Activated T-helper 17 cell treated with anti-CD3 and anti-CD28 coated beads, Interleukin-2, amount 50 U/mL, for 72 hours (primary cell): ENCODE measurements at places on chromosomes 12 and 14. TPM values are rescaled to one million over a fixed set of nuclear protein-coding genes. Genes with fewer than 3 reads are reported as not detected.
A peak's percentile ranks its signal among the peaks of the same experiment; 100 is the strongest.

The PRPH gene
- total RNA-seq, result 0.32 TPM

GRCh38 chr14:61754627-61755381, 7.4 kb upstream of the SNAPC1 start:
- ATAC-seq, result no peak

The NT5DC3 gene
- 6.7 TPM for total RNA-seq

DNA sequence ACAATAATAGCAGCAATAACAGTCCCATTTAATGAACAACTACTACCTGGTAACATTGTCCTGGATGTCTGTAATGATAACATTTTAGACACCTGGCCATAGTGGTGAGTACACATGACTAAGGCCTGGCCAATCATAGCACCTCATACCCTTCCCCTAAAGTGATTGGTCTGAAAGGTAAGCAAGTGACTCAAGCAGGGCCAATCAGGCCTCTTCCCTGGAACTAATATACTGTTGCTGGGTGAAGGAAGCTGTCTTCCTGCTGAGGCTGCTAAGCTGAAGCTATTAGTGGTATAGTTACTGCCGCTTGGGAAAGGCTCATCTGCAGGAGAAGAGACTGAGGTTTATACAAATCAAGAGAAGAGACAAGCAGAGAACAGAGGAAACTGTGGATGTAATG, 18.7 kb upstream of the NOS1 start:
- no peak for ATAC-seq

- ATAC-seq, result no peak
These were observed 113.7 kb upstream of the MYF6 start for GRCh38 chr12:80593766-80594165.

The SIX1 gene
- total RNA-seq, result not detected

DNA sequence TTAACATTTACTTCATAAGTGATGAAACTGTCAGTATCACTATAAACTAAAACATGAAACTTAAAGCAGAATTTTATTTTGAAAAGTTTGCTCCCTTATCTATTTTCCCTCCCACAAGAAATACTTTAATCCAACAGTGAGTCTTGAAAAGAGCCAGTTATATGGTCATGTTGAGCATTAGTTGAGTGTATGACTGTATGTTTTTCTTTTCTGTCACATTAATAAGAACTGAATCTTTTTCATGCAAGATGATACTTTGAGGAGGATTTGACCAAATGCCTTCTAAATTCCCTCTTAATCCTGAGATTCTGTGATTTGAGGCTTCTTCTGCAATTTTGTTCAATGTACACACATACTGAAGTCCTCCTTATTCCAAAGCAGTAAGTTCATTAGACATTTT, 33.7 kb upstream of the YARS2 start:
- ATAC-seq, result no peak

GRCh38 chr12:25959071-25959961, 834 bp downstream of the RASSF8 start:
- peak; percentile 24 for ATAC-seq

DNA sequence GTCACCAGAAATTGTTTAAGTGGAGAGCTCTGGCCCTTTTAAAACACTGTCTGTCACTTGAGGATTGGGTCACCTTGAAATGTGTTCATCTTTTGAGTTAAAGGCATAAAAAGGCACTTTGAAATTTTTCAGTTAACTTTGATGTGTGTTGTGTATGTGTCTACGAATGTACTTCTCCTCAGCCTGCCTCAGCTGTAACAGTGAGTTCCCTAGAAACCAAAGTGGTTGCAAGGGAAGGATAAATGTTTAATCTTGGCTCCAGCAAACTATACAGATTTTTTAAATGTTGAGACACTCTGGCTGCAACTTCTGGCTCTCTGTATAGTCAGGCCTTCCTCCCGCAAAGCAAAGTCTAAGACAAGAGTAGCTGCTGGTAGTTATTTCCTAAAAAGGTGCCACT, 8.3 kb downstream of the DERA start:
- no peak for ATAC-seq

The ZNF385A gene
- 2.6 TPM for total RNA-seq

The NKX2-8 gene
- total RNA-seq, result not detected

The PTGER2 gene
- 10.3 TPM for total RNA-seq

DNA sequence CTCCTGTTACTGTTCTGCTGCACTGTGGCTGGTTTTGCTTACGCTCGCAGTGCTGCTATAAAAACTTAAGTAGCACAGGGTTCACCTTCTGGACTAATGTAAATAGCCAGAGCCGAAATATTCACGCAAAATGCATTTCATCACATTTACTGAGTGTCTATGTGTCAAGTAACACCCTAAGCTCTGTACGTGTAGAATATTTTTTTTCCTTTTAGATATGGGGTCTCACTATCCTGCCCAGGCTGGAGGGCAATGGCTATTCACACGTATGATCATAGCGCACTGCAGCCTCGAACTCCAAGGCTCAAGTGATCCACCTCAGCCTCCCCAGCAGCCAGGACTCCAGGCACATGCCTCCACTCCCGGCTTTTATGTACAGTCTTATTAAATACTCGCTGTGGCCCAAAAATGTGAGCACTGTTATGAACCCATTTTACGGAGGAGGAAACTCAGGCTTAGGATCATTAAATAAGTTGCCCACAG, 60.8 kb upstream of the RIMBP2 start:
- ATAC-seq, result no peak

DNA sequence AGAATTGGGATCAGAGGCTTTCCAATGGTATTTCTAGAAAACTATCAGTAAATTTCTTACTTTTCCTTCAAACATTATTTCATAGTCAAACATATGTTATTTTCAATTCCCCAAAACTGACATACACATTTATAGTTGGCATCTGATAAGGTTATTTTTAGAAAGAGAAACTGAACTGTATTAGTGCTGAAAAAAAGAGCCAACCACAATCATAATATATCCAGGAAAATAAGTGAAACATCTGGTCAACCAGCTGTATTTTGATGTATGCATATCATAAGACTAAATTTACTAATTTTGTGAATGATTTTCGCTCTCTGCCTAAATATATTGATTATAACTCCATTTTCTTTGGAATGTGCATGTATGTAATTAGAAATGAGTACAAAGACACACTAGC, 554.2 kb downstream of the FLRT2 start:
- ATAC-seq, result no peak

The DAO gene
- not detected for total RNA-seq

- ATAC-seq, result no peak
These were observed 256.0 kb downstream of the RPAP3 start for GRCh38 chr12:47449797-47450196.

The TMEM63C gene
- total RNA-seq, result 0.64 TPM

The NELL2 gene
- total RNA-seq, result 106 TPM

The XRCC3 gene
- 62.4 TPM for total RNA-seq
